Melanocyte of skin (primary cell): ENCODE measurements at places on chromosomes 1 and 21. TPM values are rescaled to one million over a fixed set of nuclear protein-coding genes. Genes with fewer than 3 reads are reported as not detected.

BNIPL gene
- under 0.01 and 0.15 TPM in 2 replicates for total RNA-seq

NFIA gene
- total RNA-seq = 5.7 and 6.0 TPM in 2 replicates

SH3BGR gene
- 1.00 and 2.9 TPM in 2 replicates for total RNA-seq

ERG gene
- total RNA-seq = not detected in 2 replicates

RGS7 gene
- total RNA-seq = 0.15 TPM in 1 of 2 replicates, not detected in the other

ZFP69B gene
- 2.0 TPM in 2 replicates for total RNA-seq

LIPI gene
- not detected in 2 replicates for total RNA-seq
